Progenitor cell of endocrine pancreas (in vitro differentiated cells): ENCODE measurements at places on chromosomes 1 and 21. TPM values are rescaled to one million over a fixed set of nuclear protein-coding genes. Genes with fewer than 3 reads are reported as not detected.

Gene RSPO1
- not detected in 2 replicates for total RNA-seq

Gene PCP4L1
- total RNA-seq: 0.86 and 1.1 TPM in 2 replicates

Gene NUF2
- total RNA-seq: 15.6 and 19.6 TPM in 2 replicates

Gene SYCP1
- total RNA-seq: not detected in 2 replicates

Gene RAB25
- total RNA-seq: 93.8 and 99.1 TPM in 2 replicates

Gene PTPRC
- total RNA-seq: not detected in 2 replicates

Gene MSH4
- total RNA-seq: 0.55 and 0.57 TPM in 2 replicates

Gene ADAMTSL4
- 5.5 and 6.9 TPM in 2 replicates for total RNA-seq

Gene CENPF
- 62.1 and 62.8 TPM in 2 replicates for total RNA-seq

Gene TIPRL
- total RNA-seq: 27.4 and 29.4 TPM in 2 replicates

Gene ACBD6
- 54.2 and 60.8 TPM in 2 replicates for total RNA-seq

Gene EFCAB14
- 63.6 and 65.2 TPM in 2 replicates for total RNA-seq

Gene FMOD
- 2.5 and 3.1 TPM in 2 replicates for total RNA-seq

Gene FAM43B
- total RNA-seq: 0.10 and 0.16 TPM in 2 replicates

- H3K4me3 ChIP-seq: no peak overlapping the region
- H3K27me3 ChIP-seq: peaks cover 86% of the 10 kb centered on the region
- DNase-seq: no peak
Measured at GRCh38 chr1:39681999-39682398, 9.2 kb downstream of the HPCAL4 start.

DNA sequence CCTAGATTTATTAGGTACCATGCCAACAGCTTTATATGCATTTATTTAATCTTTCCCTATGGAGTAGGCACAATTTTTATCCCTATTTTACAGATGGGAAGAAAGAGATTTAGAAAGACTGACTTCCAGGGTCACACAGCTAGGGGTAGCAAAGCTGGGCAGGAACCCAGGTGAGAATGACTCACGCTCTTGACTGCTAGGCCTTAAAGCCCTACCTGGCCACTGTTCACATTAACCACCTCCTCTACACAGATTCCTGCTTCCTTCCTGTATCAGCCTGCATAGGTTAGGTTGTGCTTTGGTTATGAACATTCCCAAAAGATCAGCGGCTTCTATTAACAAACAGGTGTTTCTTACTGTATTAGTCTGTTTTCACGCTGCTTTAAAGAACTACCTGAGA is 53.2 kb downstream of the DNAJC6 start:
- H3K4me3 ChIP-seq: no peak overlapping the region
- no peaks in the 10 kb centered on the region for H3K27me3 ChIP-seq
- H3K4me1 ChIP-seq: peaks cover 11% of the 10 kb centered on the region

DNA sequence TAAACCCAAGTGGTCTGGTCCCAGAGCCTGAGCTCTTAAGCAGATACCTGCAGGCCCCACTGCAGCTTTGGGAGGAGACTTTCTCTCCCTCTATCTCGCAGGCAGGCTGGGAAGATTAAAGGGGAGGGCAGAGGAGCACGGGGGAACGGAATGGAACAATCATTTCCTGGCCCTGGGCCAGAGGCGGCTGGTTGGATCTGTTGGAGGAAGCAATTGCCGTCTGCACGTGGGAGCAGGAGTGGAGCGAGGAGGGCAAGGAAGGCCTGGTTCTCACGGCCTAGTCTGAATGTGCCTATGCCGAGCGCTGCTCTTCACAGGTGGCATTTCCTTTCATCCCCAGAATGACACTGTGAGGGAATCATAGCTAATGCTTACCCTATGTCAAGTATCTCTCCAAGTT is 23.7 kb downstream of the NKAIN1 start:
- H3K4me1 ChIP-seq: no peaks in the 10 kb centered on the region
- H3K36me3 ChIP-seq: peaks cover under 1% of the 10 kb centered on the region
- H3K27ac ChIP-seq: no peak overlapping the region
- H3K27me3 ChIP-seq: no peaks in the 10 kb centered on the region

DNA sequence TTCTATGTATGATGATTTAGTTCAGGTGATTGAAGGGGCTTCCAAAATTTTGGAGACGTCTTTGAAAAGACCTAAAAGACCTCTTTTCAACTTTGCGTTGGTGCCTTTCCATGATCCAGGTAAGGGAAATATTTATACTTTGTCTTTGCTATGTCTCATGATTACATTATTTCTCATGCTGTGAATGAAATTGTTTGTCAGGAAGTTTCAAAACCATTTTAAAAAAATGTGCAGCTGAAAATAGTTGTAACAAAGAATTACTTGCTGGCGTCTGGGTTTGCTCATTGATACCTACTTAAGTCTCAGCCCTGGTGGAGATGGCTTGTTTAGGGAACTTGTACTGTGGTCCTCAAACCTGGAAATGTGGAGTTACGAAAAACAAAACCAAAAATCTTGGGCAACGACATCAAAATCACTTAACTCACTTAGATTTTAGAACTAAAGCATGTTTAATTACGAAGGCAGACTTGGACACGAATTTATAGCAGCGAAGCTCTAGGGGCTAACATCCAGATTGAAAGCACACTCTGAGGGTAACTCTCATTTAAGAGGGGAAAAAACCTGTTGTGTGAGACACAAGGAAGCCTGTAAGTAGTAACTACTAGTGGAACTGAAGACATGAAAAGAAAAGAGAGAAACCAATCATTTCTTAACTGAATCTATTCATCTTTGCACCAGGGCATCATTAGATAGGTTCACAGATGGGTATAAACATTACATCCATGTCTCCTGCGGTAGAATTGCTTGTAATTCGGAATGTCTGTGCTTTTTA is 924 bp downstream of the HMCN1 start:
- H3K4me3 ChIP-seq: peak overlapping the region; percentile 67
- peaks cover 20% of the 10 kb centered on the region for H3K27me3 ChIP-seq
- peaks cover 19% of the 10 kb centered on the region for H3K4me1 ChIP-seq
- no peaks in the 10 kb centered on the region for H3K36me3 ChIP-seq
- H3K27ac ChIP-seq: peak overlapping the region; percentile 22

- no peaks in the 10 kb centered on the region for H3K36me3 ChIP-seq
- H3K27me3 ChIP-seq: no peaks in the 10 kb centered on the region
- H3K4me3 ChIP-seq: no peak overlapping the region
Measured at GRCh38 chr1:73813716-73814115, 384.3 kb downstream of the LRRIQ3 start.

- no peaks in the 10 kb centered on the region for H3K27me3 ChIP-seq
- peaks cover 13% of the 10 kb centered on the region for H3K36me3 ChIP-seq
- no peak for DNase-seq
- H3K27ac ChIP-seq: peak overlapping the region; percentile 79
- no peak overlapping the region for H3K4me3 ChIP-seq
- H3K4me1 ChIP-seq: peaks cover 9% of the 10 kb centered on the region
Measured at GRCh38 chr1:1869469-1869868, 21.4 kb downstream of the GNB1 start.

GRCh38 chr1:12450090-12450755 is 167.8 kb downstream of the DHRS3 start:
- no peak for DNase-seq
- H3K4me3 ChIP-seq: no peak overlapping the region

- H3K4me1 ChIP-seq: peaks cover 4% of the 10 kb centered on the region
- no peak for DNase-seq
- no peak overlapping the region for H3K27ac ChIP-seq
- H3K27me3 ChIP-seq: no peaks in the 10 kb centered on the region
- H3K4me3 ChIP-seq: no peak overlapping the region
Measured at GRCh38 chr21:33754481-33754880, 112.2 kb downstream of the ITSN1 start.

DNA sequence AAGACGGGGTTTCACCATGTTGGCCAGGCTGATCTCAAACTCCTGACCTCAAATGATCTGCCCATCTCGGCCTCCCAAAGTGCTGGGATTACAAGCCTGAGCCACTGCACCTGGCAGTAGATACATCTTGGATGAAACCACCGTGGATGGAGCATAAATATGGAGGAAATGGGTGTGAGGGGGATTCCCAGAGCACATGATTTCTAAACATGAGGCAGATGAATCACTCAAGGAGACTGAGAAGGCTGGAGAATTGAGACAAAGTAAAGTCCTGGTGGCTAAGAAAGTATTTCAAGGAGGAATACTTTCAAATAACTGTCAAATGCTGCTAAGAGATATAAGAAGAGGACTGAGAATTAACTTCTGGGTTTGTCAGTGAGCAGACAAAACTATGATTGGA is 5.4 kb upstream of the PGBD5 start:
- no peaks in the 10 kb centered on the region for H3K36me3 ChIP-seq
- H3K27ac ChIP-seq: no peak overlapping the region
- H3K27me3 ChIP-seq: peaks cover 27% of the 10 kb centered on the region
- no peak for DNase-seq
- H3K4me1 ChIP-seq: peaks cover 2% of the 10 kb centered on the region

DNA sequence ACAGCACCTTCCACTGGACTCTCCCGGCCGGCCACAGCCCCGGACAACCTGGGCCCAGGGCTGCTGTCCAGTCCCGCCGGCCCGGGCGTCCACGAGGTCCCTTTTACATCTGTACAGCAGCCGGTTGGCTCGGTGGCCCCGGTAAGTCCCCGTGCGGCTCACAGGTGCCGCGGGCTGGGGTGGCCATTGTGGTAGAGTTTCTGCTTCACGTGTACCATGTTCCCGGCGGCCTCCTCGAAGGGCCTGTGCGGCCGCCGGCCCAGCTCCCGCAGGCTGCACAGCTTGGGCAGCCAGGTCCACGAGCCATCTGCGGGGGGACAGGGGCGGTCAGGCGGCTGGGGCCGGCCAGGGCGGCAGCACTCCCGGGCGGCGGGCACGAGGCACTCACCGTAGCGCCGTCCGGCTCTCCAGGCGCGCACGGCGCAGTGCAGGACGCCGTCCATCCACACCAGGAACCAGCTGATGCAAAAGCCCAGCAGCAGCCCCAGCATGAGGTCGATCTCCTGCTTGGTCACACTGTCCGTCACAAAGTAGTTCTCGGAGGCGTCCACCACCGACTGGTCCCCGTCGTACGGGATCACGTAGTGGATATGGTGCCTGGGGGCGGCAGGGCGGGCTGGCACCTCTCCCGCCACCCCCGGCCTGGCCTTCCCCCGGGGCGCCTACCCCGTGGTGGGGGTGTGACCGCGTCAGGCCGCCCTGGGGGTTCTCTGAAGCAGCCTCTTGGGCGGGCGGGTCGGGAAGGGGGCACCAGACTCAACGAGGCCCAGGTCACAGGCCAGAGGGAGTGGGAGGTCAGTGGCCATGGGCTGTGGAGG is 5.0 kb downstream of the TMEM240 start:
- H3K27ac ChIP-seq: no peak overlapping the region
- H3K4me3 ChIP-seq: no peak overlapping the region
- H3K36me3 ChIP-seq: peaks cover 10% of the 10 kb centered on the region
- no peaks in the 10 kb centered on the region for H3K4me1 ChIP-seq
- DNase-seq: no peak

GRCh38 chr1:236253918-236254637 is 27.7 kb downstream of the ERO1B start:
- no peaks in the 10 kb centered on the region for H3K4me1 ChIP-seq
- peaks cover 41% of the 10 kb centered on the region for H3K27me3 ChIP-seq
- H3K27ac ChIP-seq: no peak overlapping the region

- peaks cover 37% of the 10 kb centered on the region for H3K4me1 ChIP-seq
- peak within 1 kb of the TSS; percentile 79 for H3K4me3 ChIP-seq
- H3K27me3 ChIP-seq: peaks cover 10% of the 10 kb centered on the region
Measured at GRCh38 chr1:156705321-156705917, at the start of gene CRABP2. Gene CRABP2, minus strand, starts transcription at chr1:156705583. Its CDS starts 137 bp downstream, at chr1:156705446.

- DNase-seq: no peak
- H3K4me3 ChIP-seq: no peak overlapping the region
- no peaks in the 10 kb centered on the region for H3K4me1 ChIP-seq
- no peaks in the 10 kb centered on the region for H3K27me3 ChIP-seq
Measured at GRCh38 chr1:206445911-206446356, 24.3 kb upstream of the IKBKE start.

GRCh38 chr1:9580942-9581341 is 7.8 kb upstream of the TMEM201 start:
- H3K4me3 ChIP-seq: no peak overlapping the region
- no peaks in the 10 kb centered on the region for H3K27me3 ChIP-seq
- peak overlapping the region; percentile 73 for H3K27ac ChIP-seq
- peaks cover 4% of the 10 kb centered on the region for H3K4me1 ChIP-seq

DNA sequence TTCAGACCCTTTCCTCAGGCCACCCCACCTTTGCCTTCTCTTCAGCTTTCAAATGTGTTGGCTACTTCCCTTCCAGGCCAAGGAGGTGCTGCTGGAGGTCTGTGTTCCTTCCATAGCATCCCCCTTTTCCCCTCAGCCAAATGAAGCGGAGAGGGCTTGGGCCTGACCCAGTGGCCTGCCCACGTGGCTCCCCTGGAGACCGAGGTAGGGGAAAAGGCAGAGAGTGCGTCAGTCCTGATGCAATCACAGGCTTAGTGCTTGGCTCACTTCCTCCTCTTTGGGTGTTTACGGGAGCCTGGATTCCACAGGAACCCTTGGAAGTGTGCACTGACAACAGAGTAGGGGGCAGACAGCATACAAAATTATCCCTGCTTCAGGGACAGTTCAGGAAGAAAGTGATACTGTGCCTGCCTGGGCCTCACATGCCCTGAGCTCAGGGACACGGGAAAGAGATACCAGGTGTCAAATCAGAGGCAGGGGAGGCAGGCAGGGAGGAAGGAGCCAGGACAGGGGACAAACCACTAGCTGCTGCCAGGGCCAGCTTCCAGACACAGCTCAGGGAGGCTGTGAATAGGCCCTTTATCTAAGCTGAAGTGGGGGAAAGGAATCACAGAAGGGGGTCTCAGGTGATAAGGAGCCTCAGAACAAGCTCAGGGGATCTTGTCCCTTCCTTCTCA is 16.6 kb upstream of the PTP4A2 start:
- no peak for DNase-seq
- no peak overlapping the region for H3K4me3 ChIP-seq
- H3K27ac ChIP-seq: peak overlapping the region; percentile 79
- H3K27me3 ChIP-seq: no peaks in the 10 kb centered on the region

DNA sequence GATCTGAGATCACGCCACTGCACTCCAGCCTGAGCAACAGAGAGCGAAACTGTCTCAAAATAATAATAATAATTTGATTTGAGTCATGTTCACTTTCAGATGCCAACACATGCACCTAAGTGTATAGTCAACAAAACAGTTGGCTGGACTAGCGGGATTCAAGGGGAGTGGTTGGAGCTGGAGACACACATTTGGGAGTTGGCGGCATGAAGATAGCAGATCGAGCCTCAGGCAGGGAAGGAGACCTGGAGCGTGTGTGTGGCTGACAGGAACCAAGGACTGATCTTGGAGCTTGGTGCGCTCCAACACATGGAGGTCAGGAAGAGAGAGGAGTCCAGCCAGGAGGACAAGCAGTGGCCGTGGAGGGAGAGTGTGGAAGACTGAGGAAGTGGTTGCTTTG is 14.6 kb upstream of the PGD start:
- H3K27ac ChIP-seq: no peak overlapping the region
- DNase-seq: no peak
- peaks cover 6% of the 10 kb centered on the region for H3K4me1 ChIP-seq
- no peaks in the 10 kb centered on the region for H3K27me3 ChIP-seq
- H3K4me3 ChIP-seq: no peak overlapping the region

GRCh38 chr21:42234464-42235241 is 15.7 kb downstream of the ABCG1 start:
- peak overlapping the region; percentile 72 for H3K4me3 ChIP-seq
- peak overlapping the region; percentile 94 for H3K27ac ChIP-seq
- peaks cover 47% of the 10 kb centered on the region for H3K27me3 ChIP-seq
- DNase-seq: peak; percentile 66
- H3K36me3 ChIP-seq: no peaks in the 10 kb centered on the region
- peaks cover 32% of the 10 kb centered on the region for H3K4me1 ChIP-seq
